ENCODE measurements at places on chromosomes 2 and 18.

- DNase-seq: no peak
- H3K4me1 ChIP-seq: peaks cover 17% of the 10 kb centered on the region
- no peaks in the 10 kb centered on the region for H3K36me3 ChIP-seq
- no peaks in the 10 kb centered on the region for H3K27me3 ChIP-seq
- no peak overlapping the region for H3K4me3 ChIP-seq
Measured at GRCh38 chr2:60515721-60516226, 37.7 kb downstream of the BCL11A start.

GRCh38 chr2:185374878-185375277 is 363.7 kb upstream of the FSIP2 start:
- H3K4me3 ChIP-seq: no peak overlapping the region
- no peak overlapping the region for H3K27ac ChIP-seq
- DNase-seq: no peak

DNA sequence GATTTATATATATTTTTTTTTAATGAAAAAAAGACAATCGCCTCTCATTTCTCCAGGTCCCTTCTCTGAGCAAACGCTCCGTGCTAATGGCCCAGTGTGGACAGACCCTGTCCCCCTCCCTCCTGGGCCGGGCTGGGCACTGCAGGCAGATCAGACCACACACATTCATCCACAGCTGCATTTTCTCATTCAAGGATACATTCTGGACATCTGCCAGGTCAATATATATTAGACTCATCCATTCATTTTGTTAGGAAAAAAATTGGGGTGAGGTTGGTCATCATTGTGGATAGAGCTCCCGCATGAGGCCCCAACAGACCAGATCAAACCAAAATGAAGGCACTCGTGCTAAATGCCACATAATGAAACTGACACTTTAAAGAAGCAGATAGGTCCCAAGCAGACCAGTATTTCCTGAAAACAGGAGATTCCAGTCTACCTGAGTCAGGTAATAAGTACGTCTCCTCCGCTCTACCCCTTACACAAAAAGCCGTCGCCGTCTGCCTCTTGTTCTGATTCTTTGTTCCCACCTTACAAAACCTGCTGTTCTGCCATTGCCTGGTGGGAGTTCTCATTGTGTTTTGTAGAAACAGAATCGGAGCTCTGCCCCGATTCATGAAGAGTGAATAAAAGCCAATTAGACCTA is 15.4 kb upstream of the OTOS start:
- no peaks in the 10 kb centered on the region for H3K36me3 ChIP-seq
- no peak overlapping the region for H3K4me3 ChIP-seq
- no peak overlapping the region for H3K27ac ChIP-seq
- H3K4me1 ChIP-seq: no peaks in the 10 kb centered on the region
- H3K27me3 ChIP-seq: no peaks in the 10 kb centered on the region
- DNase-seq: no peak

GRCh38 chr18:58396144-58396543 is 232.7 kb downstream of the ALPK2 start:
- no peaks in the 10 kb centered on the region for H3K4me1 ChIP-seq
- H3K27me3 ChIP-seq: no peaks in the 10 kb centered on the region
- no peak overlapping the region for H3K27ac ChIP-seq

DNA sequence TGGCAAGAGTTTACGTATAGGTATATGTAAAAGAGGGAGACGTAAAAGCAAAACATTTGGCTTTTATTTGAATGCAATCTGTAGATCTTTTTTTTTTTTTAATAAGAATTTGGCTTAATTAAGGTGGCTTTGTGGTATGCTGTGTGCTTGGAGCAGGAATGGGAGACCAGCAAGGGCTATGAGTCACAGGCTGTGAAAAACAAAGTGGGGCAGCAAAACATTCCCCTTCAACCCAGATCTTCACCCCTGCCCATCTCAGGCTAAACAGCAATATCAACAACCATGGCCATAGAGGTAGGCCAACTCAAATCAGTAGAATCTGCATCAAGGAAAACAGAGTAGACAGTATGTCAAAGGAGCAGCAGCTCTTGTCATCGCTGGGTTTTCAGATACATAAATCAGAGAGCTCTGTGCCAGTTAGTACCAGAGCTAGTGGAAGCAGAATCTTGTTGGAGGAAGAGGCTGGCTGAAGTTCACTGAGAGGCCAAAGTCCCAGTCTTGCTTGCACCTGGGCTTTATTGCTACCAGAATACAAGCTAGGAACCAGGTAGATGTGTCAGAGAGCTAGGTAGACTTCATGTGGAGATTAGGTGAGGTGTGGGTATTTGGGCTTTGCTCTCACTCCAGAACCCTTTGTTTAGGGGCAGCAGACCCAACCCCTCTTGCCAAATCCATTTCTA is 191.5 kb upstream of the FANCL start:
- no peak overlapping the region for H3K27ac ChIP-seq
- peaks cover 21% of the 10 kb centered on the region for H3K4me1 ChIP-seq
- H3K27me3 ChIP-seq: no peaks in the 10 kb centered on the region
- no peaks in the 10 kb centered on the region for H3K36me3 ChIP-seq
- H3K4me3 ChIP-seq: no peak overlapping the region

DNA sequence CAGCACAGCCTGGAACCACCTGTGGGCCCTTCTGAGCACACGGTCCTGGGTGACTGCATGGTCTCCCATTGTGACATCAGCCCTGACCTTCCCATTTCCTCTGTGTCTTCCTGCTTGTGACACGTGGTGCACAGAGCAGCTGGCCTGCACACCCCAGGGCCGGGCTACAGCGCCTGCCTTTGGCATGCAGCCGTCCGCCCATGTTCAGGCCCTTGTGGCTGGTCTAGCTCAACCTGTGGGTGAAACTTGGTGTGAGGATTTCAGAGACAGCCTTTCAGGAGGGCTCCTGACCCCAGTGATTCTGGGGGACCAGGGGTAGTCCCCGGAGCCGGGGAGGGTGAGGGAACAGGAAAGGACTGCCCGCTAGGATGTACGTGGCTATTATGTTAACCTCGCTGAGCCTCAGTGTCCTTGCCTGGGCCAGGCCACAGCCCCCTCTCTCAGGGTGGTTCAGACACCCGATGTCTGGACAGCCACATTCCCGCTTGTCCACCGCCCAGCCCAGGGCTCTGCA is 284.8 kb upstream of the HS6ST1 start:
- H3K27ac ChIP-seq: no peak overlapping the region
- DNase-seq: no peak
- H3K4me3 ChIP-seq: no peak overlapping the region
- no peaks in the 10 kb centered on the region for H3K4me1 ChIP-seq
- no peaks in the 10 kb centered on the region for H3K36me3 ChIP-seq

DNA sequence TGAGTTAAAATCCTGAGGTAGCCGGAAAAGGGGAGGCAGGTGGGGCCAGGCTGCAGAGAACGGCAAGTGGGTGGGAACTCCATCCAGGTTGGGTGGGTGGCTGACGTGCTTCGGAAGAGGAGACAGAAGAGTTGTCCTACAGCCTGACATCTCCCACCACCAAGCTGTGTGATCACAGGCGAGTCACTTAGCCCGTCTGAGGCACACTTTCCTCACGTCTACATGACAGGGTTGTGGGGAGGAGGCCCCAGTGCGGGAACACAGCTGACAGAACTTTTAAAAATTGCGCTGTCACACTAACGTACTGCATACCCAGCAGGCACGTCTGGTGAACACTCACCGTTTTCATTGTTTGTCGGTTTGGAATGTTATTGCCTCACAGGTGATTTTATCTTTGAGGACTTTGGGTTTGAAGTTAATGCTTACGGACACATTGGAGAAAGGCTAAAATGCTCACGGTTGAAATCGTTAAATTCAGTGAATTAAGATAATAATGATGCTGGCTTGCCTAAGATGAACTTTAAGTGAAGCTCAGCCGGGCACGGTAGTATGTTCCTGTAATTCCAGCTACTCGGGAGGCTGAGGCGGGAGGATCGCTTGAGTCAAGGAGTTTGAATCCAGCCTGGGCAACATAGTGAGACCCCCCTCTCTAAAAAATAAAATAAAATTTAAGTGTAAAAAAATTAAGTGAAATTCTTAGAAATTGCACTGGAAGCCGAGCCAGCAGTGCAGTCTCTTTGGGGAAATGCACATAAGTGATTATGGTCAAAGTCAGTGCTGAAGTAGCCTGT is 8.9 kb downstream of the EMILIN2 start:
- H3K27ac ChIP-seq: no peak overlapping the region
- no peaks in the 10 kb centered on the region for H3K4me1 ChIP-seq
- H3K27me3 ChIP-seq: no peaks in the 10 kb centered on the region
- DNase-seq: no peak

GRCh38 chr2:172884336-172884735 is 148.7 kb downstream of the RAPGEF4 start:
- no peak overlapping the region for H3K27ac ChIP-seq
- no peaks in the 10 kb centered on the region for H3K27me3 ChIP-seq
- no peaks in the 10 kb centered on the region for H3K36me3 ChIP-seq
- H3K4me3 ChIP-seq: no peak overlapping the region
- H3K4me1 ChIP-seq: no peaks in the 10 kb centered on the region
- no peak for DNase-seq

Data from mesendoderm (in vitro differentiated cells).